Activated CD4-positive, alpha-beta T cell treated with anti-CD3 and anti-CD28 coated beads, Interleukin-2, amount 10 ng/mL, durations not matched to agents 7 days and 5 days (primary cell): ENCODE measurements at places on chromosomes 7 and 10.

DNA sequence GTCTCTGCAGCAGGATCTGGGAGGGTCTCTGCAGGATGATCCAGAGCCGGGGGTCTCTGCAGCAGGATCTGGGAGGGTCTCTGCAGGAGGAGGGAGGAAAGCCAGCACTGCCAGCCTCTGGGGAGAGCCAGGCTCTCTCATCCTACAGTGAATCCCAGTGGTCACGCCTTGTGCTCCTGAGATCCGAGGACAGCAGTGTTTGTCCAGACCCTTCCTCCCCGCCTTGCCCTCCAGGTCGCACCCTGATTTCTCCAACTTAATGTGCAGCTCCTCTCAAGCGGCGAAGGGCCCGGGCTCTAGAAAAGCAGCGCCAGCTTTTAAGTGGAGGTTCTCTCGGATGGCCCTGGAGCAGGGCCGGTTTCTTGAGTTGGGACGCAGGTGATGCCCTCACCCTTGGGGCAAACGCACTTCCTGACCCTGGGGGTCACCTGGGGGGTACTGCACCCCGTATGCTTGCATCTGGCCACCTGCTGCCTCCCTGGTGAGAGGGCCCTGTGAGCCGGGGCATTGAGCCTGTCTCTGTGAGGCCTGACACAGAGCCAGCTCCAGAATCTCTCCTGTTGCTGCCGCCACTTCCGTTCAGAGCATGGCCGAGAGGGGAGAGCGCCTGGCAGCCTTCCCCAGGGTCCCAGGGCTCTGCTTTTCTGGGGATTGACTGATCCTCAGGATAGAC is 111.6 kb downstream of the ACTR3B start:
- no peak for DNase-seq

- no peak for DNase-seq
Measured at GRCh38 chr10:88892222-88892967, 12.3 kb downstream of the STAMBPL1 start.

DNA sequence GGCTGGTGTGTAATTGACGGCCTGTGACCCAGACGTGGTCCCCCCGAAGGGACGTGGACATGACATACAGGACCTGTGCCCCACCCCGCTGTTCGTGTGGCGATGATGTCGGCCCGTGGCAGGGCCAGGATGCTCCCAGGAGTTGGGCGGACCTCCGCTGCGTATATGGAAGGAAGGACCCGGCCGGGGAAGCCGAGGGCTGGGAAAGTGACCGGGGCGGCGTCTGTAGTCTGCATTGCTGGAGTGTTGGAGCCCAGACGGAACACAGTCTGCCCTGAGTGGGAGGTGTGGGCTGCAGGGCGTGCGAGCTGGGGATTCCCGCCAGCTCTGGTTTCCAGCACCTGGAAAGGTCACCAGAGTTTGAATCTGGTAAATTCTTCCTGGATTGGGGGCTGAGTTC is 45.0 kb upstream of the FOXL3 start:
- DNase-seq = no peak

- DNase-seq = no peak
Measured at GRCh38 chr10:60257767-60258428, 131.8 kb downstream of the ANK3 start.

- no peak for DNase-seq
Measured at GRCh38 chr10:133162178-133162909, 2.3 kb downstream of the KNDC1 start.
